ENCODE measurements at places on chromosomes 3 and 15. TPM values are rescaled to one million over a fixed set of nuclear protein-coding genes. Genes with fewer than 3 reads are reported as not detected.
A peak's percentile ranks its signal among the peaks of the same experiment; 100 is the strongest.

DNA sequence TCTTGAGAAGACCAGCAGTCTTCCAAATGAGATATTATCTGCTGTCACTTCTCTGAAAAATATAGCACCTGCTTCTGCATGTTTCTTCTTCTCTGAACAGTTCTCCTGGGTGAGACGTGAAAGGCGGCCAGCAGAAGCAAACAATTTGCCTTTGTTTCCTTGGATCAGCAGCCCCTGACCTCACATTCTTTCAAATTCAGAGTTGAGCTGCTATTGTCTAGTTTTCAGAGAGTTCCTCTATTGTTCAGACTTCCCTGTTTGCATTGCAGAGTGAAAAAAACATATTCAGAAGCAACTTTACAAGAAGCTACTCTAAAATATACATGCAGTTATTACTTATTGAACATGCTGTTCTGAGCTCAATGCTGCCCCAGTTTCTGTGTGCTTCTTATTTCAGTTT lies 653.6 kb downstream of the NAALADL2 start:
- H3K4me3 ChIP-seq, result no peak overlapping the region
- no peak for DNase-seq
- H3K27ac ChIP-seq, result no peak overlapping the region
- no peaks in the 10 kb centered on the region for H3K27me3 ChIP-seq
- no peaks in the 10 kb centered on the region for H3K36me3 ChIP-seq
- H3K4me1 ChIP-seq, result no peaks in the 10 kb centered on the region

TMEM207 gene
- not detected for total RNA-seq

DNA sequence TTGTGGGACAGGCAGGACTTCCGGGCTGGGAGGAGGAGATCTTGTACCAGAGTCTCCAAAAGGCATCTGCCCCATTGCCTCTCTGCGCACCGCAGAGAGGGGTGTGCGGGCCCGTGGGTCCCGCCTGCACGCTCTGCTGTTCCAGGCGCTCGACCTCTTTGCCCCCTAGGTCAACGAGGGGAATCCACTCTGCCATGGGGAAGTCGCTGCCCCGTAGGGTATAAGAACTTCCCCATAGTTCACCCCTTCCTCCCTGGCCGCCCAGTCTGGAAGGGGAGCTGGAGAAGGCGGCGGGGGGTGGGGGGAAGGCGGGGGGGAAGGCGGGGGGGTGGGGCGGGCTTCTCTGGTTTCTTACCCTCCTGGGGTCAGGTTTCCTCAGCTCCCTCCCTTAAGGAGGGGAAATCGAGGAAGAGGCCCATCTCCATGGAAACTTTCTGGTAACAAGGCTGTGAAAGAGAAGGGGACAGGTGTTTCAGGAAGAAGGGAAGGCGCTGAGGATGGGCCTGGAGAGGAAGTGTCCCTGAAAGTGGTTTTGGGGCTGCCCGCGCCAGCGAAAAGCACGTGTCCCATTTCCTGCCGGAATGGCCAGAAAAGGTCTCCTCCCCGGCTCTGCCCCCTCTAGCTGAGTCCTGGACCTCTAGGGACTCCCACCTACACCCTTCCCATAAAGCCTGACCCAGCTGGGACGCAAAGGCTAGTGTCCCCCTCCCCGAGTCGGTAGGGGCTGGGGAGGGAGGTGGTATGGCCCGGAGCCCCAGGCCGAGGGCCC lies 27.5 kb downstream of the NR1I2 start:
- H3K4me3 ChIP-seq, result peak overlapping the region; percentile 77
- H3K36me3 ChIP-seq, result no peaks in the 10 kb centered on the region

WNT7A gene
- 8.2 TPM for total RNA-seq

FANCD2 gene
- total RNA-seq, result 22.5 TPM
